MV-4-11 (cell line): ENCODE measurements at places on chromosomes 4 and X.

DNA sequence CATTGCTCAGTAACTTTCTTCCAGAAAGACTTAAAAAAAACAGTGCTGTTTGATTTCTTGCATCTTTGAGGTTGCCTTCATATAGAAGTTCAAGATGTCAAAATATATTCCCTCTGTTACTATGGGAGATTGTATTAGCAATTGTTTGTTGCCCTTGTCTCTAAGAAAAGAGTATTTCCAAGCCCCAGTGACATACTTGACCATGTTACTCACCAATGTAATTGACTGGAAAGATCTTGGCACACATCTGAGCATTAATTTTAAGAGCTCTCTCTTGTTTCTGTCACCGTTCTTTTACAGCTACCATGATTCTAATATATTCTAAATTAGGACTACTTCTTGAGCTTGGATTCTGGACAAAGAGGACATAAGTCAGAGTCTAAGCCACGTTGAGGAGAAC is 902.7 kb upstream of the EPHA5 start:
- no peak for DNase-seq

DNA sequence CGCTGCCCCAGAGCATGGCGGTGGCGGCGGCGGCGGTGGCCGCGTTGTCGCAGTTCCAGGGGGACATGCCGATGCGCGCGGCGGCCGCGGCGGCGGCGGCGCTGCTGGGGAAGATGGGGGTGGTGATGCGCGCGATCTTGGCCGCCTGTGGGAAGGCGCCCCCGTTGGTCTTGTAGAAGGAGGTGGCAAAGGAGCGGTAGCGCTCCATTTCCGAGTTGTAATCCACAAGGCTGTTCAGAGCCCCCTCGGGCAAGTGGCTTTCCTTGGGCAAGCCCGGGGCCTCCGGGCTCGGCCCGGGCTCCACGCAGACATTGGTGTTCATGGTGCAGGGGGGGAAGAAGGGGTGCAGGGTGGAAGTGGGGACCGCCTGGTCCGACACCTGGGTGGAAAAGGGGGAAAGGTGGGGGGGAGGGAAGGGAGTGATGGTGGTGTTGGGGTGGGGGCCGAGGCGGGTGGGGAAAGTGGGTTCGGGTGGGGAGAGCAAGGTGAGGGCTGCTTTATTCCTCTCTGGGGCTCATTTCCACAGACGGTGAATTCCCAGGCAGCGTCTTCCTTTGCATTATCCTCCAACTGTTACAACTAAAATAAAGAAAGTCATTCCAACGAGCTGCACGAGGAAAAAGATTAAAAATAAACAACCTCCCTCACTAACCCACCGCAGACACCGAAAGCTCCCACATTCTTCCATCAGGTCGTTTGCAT is 3.1 kb downstream of the CXXC4 start:
- peak; percentile 3 for DNase-seq

GRCh38 chrX:40120838-40121580 is 23.3 kb upstream of the BCOR start:
- DNase-seq = peak; percentile 77

GRCh38 chrX:73831500-73831899 is 268.5 kb downstream of the CHIC1 start:
- peak; percentile 72 for DNase-seq

- no peak for DNase-seq
Observed at GRCh38 chr4:185016946-185017758, 1.1 kb upstream of the HELT start.

DNA sequence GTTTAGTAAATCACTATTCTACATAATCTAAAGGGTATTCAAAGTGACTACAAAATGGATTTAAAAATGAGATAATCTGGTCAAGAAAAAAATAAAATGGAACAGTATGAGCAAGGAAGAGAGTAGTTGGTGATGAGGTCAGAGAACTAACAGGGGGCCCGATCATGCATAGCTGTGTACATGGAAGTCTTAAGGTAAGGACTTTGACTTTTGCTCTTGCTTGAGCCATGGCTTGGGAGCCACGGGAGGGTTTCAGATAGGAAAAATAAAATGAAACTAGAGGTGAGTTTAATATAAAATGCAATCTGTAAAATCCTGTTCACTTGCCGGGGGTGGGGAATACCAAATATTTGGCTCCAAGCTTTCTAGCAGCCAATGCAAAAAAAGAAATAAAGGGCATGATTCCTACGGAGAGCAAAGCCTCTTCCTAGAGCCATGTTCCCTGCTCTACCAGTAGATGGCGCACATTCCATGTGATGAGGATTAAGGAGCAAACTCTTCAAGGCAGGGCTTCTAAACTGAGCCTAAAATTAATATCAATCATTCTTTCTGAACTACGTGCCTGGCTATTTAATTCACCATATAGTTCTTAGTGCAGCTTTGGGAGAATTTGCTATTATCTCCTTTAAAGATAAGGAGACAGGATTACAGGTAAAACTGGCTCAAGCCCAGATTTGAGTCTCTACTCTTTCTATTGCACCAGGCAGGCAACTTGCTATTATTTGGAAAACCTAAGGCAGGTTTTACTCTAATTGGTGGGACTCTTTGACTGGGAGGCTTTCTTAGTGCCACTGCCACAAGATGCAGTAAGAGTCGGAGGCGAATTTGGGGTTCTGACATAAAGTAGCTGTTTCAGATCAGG is 6.8 kb upstream of the CLCN5 start:
- peak; percentile 45 for DNase-seq

DNA sequence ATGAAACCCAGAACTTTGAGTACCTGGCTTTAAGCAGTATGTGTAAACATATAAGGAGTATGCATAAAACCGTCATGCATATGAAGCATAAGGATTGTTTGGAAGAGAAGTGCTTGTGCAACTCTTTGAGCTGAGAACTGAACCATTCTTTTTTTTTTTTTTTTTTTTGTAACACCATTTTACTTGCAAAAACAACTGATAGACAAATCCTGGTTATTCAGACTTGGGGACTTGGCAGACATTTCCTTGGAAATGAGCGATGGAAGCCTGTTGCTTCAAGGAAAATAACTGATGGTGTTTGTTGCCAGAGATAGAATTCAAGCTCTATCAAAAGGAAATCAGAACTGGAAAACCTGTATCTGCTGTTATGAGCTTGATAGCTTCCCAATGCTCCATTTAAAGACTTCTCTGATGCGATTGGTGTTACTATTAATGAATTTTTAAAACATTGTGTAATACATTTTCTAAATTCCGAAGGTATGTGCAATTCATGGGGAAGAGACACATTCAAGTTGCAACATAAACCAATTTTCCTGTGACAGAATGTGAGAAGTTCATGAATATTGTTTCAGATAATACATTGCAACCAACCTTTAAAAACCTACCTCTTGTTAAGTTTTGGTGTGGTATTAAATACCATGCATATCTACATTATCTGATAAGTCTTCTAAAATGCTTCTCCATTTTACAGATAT is 47.0 kb upstream of the FAT1 start:
- no peak for DNase-seq

GRCh38 chrX:96837808-96838207 is 45.9 kb upstream of the RPA4 start:
- DNase-seq = no peak

DNA sequence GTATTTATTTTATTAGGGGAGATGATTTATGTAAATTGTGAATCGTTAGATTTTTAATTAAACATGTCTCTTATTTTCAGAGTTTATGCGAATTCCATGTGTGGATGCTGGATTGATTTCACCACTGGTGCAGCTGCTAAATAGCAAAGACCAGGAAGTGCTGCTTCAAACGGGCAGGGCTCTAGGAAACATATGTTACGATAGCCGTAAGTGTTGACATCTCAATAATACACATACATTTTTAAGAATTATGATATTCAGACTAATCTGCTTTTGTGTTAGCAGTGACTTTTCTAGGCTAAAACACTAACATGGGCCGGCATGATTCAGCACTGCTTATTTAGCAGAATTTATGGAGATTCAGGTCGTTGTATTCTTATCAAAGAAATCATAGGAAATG is 91.2 kb downstream of the RAP1GDS1 start:
- DNase-seq = peak; percentile 6

DNA sequence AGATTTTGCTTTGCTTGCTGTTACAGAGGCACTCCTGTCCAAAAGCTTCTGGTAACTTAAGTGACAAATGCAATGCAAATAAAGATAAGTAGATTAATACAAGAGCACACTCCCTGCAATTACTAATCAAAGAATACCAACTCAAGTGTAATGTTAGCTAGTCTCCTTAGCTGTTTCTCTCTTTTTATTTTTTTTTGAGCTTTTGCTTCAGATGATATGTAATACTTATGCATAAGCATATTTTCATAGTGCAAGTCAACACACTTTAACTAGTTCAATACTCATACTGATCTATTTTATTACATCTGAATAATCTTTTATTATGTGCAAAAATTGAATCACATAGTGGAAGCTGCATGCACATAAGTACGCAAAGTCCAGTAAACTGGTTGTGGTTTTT is 2.7 kb downstream of the SLC7A11 start:
- DNase-seq = no peak

- DNase-seq = no peak
Observed at GRCh38 chrX:101744085-101744484, 84.4 kb upstream of the ARMCX2 start.

DNA sequence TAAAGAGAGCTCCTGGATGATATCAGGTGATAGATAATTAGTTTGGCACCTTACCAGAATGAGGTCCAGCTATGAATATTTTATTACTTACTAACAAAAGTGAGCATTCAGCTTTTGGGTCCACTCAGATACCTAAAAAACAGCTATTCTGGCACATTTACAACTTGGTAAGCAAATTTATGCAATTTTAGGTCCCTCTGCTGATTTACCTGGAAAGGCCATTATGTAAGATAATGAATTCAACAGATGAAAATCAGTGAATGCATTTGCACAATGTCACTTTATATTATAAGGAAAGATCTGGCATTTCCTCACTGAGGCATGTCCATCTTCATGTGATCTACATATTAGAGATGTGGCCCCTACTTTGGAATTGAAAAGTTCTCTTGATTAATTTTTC is 517.0 kb downstream of the SPRY1 start:
- no peak for DNase-seq

GRCh38 chrX:78658845-78659744 is at the start of gene RTL3:
Gene RTL3 (minus strand): TSS chrX:78659328. CDS start chrX:78658420, 908 bp downstream.
- DNase-seq = peak; percentile 51

DNA sequence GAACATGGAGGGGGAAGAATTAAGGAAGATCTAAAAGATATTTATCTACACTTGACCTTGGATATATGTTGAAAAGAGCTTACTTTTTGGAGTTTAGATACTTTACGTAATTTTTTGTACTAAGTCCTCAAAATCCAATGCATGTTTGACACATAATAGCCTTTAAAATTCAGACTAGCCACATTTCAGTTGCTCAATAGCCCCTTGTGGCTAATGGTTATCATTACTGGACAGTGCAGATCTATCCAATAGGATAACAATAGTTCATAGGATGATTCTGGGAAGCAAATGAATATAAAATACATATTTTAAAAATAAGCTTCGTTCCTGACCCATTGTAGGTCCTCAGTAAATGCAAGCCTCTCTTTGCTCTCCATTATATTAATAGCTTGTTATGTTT is 13.8 kb downstream of the AP1AR start:
- no peak for DNase-seq

DNA sequence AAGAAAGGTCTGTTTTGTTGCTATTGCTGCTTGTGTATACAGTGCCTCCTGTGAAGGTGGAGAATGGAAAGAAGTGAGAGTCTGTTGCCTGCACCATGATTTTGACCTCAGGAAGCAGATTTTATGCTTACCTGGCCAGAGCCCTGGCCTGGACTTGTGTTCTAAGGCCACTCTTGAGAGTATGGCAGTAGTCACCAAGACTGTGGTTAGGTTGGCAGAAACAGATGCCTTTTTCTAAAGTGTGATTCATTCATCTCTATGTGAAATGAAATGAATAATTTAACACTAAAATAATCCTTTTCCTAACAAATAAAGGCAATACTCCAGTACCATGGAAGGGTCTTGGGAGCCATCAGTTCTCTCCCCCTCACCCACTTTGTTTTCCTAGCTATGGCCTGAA is 161.8 kb downstream of the DCLK2 start:
- DNase-seq = no peak

GRCh38 chr4:115187136-115187535 is 73.7 kb upstream of the NDST4 start:
- no peak for DNase-seq

- DNase-seq = no peak
Observed at GRCh38 chr4:154868414-154869194, 87.5 kb downstream of the RBM46 start.

GRCh38 chrX:22310779-22311178 is 38.1 kb downstream of the CBLL2 start:
- no peak for DNase-seq

DNA sequence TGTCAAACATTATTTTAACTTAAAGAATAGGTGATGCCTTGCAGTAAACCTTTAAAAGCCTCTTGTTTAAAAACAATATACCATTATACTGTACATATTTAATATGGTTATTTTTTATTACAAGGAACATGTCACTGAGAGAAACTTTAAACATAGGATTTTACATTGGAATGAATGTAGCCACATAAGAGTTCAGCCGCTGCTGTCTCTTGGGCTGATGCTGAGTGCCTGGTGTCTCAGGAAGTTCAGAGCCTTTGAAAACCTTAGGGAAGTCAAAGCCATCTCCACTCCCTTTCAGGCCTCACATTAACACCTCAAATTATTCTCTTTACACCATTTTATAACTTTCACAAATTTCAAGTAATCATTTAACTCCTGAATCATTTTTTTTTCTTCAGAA is 93.5 kb upstream of the DKK2 start:
- no peak for DNase-seq

GRCh38 chr4:10664408-10664807 is 20.2 kb downstream of the CLNK start:
- DNase-seq = no peak

DNA sequence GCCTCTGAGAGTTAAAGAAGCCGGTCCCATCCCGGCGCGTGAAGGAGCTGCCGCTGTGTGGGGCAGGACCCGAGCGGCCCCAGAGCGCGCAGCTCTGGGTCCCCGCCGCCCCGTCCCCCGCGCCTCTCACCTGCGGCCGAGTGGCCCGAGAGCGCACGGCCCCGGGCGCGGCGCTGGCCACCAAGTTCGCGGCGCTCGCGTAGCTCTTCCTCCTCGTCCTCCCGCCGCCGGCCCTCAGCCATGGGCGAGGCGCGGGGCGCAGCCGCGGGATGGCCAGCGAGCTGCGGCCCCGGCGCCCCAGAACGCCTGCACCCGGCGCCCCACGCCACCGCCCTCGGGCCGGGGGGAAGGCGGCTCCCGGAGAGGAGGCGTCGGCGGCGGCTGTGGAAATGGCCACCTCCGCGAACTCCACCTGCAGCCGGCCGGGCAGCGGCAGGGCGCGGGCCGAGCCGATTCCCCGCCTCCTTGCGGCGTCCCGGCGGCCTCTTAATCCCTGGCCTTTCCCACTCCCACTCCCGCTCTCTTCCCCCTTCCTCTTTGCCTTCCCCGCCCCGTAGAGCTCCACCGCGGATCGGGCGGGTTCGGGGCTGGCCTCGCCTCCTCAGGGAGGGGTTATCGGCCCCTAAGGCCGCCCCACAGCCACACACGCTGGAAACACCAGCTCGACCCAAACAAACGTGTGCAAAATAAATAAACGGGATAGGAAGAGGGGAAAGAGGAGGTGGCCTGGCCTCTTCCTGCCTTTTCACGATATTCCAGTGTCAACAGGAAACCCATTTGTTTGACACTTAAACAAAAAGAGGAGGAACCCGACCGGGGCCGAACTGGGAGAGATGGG is at the start of gene SH3D19:
SH3D19 (minus strand) TSS at position 495 of the 838 bp plus-strand sequence; CDS start at position 242, 253 bp downstream.
- DNase-seq = no peak
